ENCODE measurements at places on chromosomes 7 and 10.

GRCh38 chr7:154746571-154747360 is 256.2 kb downstream of the PAXIP1 start:
- DNase-seq = no peak

- DNase-seq = no peak
Observed at GRCh38 chr10:123301077-123301857, 147.1 kb downstream of the BUB3 start.

- no peak for DNase-seq
Observed at GRCh38 chr10:6528198-6528950, 51.7 kb downstream of the PRKCQ start.

GRCh38 chr10:14536241-14537213 is 205.8 kb upstream of the FRMD4A start:
- peak; percentile 59 for DNase-seq

- no peak for DNase-seq
Observed at GRCh38 chr7:105017657-105018365, 3.8 kb downstream of the KMT2E start.

DNA sequence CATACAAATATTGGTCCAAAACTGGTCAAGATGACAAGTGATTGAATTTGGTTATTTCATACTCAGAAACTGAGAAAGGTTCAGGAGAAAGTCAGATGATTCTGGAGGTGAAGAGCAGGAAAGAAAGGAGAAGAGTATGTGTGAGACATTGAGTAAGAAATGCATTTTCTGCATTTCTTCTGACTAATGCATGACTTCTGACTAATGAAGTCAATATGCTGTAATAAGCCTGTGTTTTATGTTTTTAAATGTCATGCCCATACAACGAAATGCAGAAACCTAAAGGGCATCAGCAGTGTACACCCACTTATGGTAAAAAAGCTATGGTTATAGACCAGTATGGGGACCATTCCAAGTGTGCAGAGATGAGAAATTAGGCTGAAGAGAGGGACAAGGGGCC is 1227.8 kb upstream of the SORCS1 start:
- peak; percentile 77 for DNase-seq

GRCh38 chr10:26627324-26627723 is 70.2 kb upstream of the PDSS1 start:
- DNase-seq = no peak

DNA sequence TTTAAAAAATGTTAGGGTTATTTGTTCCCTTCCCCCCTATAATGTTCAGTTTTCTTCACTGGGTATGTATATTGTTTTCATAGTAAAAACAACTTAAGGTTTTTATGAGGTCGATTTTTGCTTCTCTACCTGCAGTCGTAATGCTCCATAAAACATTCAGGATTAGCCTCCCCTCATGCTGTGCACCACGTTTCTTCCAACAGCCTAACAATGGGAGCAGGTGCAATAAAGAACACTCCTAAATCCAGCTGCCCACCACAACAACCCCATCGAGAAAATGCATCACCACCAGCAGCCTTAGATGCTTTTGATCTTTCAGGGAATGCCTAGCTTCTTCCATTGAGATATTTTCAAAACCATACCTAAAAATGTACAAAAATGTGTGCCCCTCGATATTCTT is 111.1 kb downstream of the ADAM12 start:
- DNase-seq = no peak

DNA sequence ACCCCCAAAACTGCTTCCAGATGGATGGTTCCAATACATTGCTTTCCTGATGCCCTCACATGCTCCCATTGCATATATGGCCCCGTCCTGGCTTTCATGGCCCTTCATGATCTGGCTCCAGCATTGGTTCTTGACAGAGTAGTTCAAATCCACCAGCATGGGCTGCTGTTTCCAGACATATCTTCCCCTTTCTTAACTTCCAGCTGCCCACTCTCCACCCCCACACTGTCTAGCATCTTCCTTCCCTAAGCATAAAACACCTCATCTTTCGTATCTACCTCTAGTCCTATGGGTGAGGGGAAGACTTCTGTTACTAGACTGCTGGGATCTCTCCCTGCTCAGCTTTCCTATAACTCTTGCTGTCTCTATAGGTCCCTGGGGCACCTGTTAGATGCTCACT is 13.2 kb upstream of the GOLGA7B start:
- DNase-seq = no peak

DNA sequence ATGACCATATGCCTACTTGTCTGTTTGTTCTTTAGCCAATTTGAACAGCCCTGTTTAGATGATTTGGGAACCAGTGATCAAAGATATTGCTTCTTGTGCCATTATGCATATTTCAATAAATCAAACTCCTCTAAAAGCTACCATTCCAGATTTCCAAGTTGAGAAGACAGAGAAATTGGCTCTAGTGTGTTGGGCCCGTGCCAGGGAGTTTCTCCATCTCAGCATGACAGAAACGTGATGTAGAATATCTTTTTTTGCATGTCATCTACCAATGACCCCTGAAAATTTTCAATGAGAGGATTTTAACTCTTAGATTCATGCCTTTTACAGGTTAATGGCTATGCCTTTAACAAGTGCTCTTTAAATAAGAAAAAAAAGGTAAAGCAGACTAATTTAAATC is 50.7 kb upstream of the CABCOCO1 start:
- no peak for DNase-seq

DNA sequence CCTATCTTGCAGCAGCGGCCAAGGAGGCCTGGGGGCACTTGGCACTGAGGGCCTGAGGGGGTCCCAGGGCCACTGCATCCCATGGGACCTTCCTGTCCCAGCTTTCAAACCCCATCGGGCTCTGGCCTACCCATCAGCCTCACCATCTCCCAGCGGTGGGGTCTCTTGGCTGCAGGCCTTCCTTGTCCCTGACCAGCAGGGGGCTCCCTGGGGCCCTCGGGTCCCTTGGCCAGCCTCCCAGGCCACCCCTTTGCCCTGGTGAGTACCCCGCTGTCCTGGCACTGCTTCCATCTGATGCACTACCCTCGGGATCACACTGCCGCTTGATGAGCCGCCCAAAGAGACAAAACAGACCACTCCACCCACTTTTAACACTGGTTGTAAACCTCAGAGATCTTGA is 43.5 kb downstream of the YKT6 start:
- no peak for DNase-seq

DNA sequence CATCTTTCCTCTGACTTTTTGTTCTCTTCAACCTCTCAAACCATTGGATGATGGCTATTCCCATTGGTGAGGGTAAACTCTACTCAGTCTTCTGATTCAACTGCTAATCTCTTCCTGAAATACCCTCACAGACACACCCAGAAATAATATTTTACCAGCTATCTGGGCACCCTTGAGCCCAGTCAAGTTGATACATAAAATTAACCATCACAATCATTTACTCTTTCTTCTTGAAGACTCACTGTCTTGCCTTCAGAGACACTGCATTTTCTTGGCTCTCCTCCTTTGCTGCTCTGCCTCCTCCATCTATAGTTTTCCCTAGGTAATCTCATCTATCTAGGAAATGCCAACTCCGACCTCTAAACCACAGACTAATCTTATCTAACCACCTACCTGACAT is 12.6 kb upstream of the PRRT4 start:
- no peak for DNase-seq

All from fibroblast of skin of right quadriceps (primary cell).